Neural progenitor cell (in vitro differentiated cells): ENCODE measurements at places on chromosomes 12 and 14. TPM values are rescaled to one million over a fixed set of nuclear protein-coding genes. Genes with fewer than 3 reads are reported as not detected.

Gene PHETA1
- total RNA-seq: 1.5 and 12.8 TPM in 2 replicates

Gene OVCH1
- 0.06 TPM in 1 of 2 replicates, not detected in the other for total RNA-seq

Gene TAS2R20
- total RNA-seq: 6.4 and 7.4 TPM in 2 replicates

Gene P2RX2
- 0.15 TPM in 1 of 2 replicates, not detected in the other for total RNA-seq

Gene SLC39A5
- total RNA-seq: 0.54 and 1.5 TPM in 2 replicates

Gene BEGAIN
- 4.0 and 13.4 TPM in 2 replicates for total RNA-seq

Gene MMP19
- total RNA-seq: 0.13 and 0.28 TPM in 2 replicates

Gene CISTR
- not detected in 2 replicates for total RNA-seq

Gene CMAS
- total RNA-seq: 32.5 and 38.2 TPM in 2 replicates

Gene TEAD4
- total RNA-seq: 8.8 and 22.5 TPM in 2 replicates

Gene OR6C76
- not detected in 2 replicates for total RNA-seq

Gene GOLGA3
- total RNA-seq: 8.5 and 19.4 TPM in 2 replicates

Gene C3AR1
- not detected in 2 replicates for total RNA-seq

Gene OR10P1
- total RNA-seq: not detected in 2 replicates

Gene KRT78
- total RNA-seq: not detected in 2 replicates

Gene ABCD2
- total RNA-seq: 0.04 TPM in 1 of 2 replicates, not detected in the other

Gene ZDHHC22
- total RNA-seq: 0.07 and 0.31 TPM in 2 replicates

DNA sequence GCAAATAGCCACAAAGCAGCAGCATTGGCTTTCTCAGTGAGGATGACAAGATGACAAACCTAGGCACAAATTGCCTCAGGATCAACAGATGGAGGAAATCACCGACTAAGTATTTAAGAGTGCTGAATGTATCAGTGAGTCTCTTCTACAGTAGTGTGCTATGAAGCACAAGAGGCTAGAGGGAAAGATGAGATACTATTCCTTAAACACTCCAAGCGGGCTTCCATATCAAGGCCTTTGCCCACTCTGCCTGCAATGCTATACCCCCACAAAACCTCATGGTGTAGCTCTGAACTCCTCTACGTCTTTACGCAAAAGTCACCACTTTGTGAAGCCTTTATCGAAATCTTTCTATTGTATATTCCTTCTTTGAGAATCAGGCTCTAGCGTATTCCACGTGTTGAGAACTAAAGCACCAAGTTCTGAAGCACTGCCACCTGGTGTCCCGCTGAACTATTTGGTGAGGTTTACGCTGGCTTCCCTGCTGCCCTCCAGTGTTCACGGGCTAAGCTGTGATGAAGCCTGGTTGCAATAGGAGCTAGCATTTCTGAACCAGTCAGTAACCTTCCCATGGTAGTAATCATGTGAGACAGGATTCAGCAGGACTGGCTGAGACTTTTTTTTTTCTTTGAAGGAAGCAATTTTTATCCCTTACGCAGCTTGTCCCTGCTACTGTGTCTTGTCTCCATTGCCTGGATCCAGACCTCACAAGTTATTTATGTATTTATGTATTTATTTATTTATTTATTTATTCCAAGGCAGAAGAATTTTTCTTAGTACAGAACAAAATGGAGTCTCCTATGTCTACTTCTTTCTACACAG is 426.5 kb upstream of the OR4E1 start:
- DNase-seq: peak; percentile 87

- DNase-seq: no peak
These were observed 265.6 kb upstream of the RGS6 start for GRCh38 chr14:71666571-71667145.

DNA sequence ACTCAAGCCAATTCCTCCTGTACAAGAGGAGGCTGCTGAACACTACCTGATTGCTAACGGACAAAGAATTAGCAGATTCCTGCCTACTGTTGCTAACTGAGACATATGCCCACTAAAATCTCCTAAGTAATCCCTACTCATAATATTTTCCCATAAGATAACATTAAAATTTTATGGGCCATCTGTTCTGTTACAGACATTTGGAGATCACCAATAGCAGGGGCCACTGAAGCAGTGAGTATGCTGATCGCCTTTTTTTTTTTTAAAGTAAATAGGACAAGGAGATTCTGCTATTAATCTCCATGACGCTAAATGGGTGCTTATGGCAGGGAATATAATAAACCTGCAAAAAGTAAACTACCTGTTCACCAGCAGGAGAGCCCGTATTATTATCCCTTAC is 292.9 kb downstream of the MED13L start:
- no peak for DNase-seq

- DNase-seq: no peak
These were observed 13.5 kb upstream of the FKBP11 start for GRCh38 chr12:48938805-48939204.

- peak; percentile 47 for DNase-seq
These were observed 638 bp downstream of the PLEKHG3 start for GRCh38 chr14:64704743-64705380.

GRCh38 chr12:28777603-28778365 is 371.3 kb upstream of the FAR2 start:
- no peak for DNase-seq

GRCh38 chr12:122544537-122544936 is 17.5 kb downstream of the KNTC1 start:
- DNase-seq: no peak

DNA sequence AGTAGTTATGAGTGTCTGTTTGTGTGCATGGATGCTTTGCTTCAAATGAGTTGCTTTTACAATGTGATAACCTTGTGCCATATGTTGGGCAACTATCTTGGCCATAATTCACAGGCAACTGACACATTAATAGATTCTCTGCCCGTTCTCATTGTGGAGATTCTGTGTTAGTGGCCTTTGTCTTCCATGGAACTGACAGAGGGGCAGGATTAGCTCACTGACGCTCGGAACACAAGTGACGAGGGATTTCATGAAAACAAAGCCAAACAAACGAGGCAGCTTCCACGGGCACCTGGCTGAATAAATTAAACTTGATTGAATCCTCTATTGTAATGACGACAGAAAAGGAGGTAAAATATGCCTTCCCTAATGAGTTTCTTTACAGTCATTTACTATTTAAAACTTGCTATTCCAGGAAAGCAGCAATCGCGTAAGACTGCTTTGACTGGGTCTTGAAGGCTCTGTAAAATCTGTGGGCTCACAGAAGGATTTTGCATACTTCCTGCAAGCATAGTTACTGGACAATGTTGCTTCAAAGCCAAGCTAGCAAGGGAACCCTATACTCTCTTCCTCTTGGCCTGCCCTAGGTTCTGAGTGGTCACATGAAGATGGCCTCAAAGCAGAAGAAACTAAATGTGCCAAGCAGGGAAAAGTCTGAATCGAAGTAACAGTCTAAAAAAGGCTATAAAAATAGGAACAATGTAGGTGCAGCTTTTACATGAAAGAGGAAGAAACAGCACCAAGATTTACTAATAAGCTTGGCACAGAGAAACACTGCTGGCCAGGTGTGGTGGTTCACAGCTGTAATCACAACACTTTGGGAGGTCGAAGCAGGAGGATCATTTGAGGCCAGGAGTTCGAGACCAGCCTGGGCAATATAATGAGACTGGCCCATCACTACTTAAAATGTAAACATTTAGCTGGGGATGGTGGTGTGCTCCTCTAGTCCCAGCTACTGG is 28.1 kb upstream of the SINHCAF start:
- peak; percentile 86 for DNase-seq

DNA sequence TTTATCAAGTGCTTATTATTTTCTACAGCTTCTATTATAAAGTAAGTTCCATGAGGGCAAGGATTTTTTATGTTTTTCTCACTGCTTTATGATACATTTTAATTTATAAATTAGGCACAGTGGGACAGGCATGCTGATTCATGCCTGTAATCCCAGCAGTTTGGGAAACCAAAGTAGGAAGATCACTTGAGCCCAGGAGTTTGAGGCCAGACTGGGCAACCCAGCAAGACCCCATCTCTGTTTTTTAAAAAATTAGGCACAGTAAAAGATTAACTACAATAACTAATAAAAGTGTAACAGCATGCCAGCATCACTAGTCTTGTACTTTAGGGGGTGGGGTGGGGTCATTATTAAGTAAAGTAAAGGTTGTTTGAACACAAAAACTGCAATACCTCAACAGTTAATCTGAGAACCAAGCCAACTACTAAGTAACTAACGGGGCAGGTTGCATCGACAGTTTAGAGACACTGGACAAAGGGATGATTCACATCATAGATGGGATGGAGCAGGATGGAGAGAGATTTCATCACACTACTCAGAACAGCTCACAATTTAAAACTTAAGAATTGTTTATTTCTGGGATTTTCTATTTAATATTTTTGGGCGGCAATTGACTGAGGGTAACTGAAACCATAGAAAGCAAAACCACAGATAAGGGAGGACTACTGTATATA is 119.5 kb downstream of the PLEKHA5 start:
- no peak for DNase-seq

GRCh38 chr14:22276913-22277816 is 311.9 kb downstream of the DAD1 start:
- DNase-seq: peak; percentile 34

- DNase-seq: no peak
These were observed 11.8 kb downstream of the SLC25A47 start for GRCh38 chr14:100334904-100335303.

GRCh38 chr12:124007826-124008570 is 35.0 kb downstream of the ZNF664 start:
- DNase-seq: no peak

- DNase-seq: peak; percentile 64
These were observed 5.5 kb downstream of the TMEM63C start for GRCh38 chr14:77186911-77187648.
